ENCODE measurements at places on chromosomes 5 and 9. TPM values are rescaled to one million over a fixed set of nuclear protein-coding genes. Genes with fewer than 3 reads are reported as not detected.

DNA sequence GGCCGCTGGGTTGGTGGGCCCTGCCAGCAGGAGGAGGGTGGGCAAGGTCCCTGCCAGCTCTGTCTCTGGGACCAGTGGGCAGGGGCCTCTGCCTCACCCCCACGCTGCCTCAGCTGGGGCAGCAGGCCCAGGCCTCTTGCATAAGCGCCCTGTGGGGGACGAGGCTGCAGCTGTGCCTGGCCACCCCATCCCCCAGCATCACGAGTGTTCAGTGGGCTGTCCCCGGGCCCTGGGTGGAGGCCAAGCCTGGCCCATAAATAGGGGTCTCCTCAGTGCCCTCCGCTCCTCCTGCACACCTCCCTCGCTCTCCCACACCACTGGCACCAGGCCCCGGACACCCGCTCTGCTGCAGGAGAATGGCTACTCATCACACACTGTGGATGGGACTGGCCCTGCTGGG lies at the start of gene PTGDS:
Gene PTGDS (plus strand): TSS at position 282 of the 400 bp plus-strand sequence. CDS start 75 bp downstream, at position 357.
- no peak for DNase-seq

- DNase-seq, result no peak
Measured at GRCh38 chr5:87405472-87406155, 7.1 kb downstream of the CCNH start.

- no peak for DNase-seq
Measured at GRCh38 chr5:41851116-41851515, 19.1 kb downstream of the OXCT1 start.

- no peak for DNase-seq
Measured at GRCh38 chr5:1010641-1011046, 2.0 kb downstream of the NKD2 start.

The LCNL1 gene
- total RNA-seq, result not detected

GRCh38 chr9:78235762-78236550 lies at the start of gene CEP78:
Gene CEP78, plus strand, starts transcription at chr9:78236075. Its CDS starts 276 bp downstream, at chr9:78236351.
- DNase-seq, result peak; percentile 90

GRCh38 chr5:93300309-93300923 lies 280.6 kb downstream of the NR2F1-AS1 start:
- DNase-seq, result no peak

The NOP16 gene
- 16.7 TPM for total RNA-seq

DNA sequence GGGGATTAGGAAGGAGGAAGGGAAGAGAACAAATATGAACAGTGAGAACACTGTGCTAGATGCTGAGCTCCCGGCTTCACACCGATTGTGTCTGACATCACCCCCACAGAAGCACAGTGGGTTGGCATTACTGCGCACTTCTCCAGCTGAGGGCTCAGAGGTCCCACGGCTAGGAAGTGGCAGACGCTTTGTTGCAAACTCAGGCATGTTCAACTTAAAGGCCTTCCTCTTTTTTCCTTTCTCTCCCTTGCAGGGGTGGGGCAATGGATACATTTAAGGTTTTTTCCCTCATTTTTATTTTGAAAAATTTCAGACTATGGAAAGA lies 15.5 kb upstream of the SHB start:
- DNase-seq, result no peak

The IL17B gene
- not detected for total RNA-seq

The PARP8 gene
- total RNA-seq, result 4.3 TPM

- peak; percentile 26 for DNase-seq
Measured at GRCh38 chr9:82532504-82533180, 530.3 kb downstream of the RASEF start.

DNA sequence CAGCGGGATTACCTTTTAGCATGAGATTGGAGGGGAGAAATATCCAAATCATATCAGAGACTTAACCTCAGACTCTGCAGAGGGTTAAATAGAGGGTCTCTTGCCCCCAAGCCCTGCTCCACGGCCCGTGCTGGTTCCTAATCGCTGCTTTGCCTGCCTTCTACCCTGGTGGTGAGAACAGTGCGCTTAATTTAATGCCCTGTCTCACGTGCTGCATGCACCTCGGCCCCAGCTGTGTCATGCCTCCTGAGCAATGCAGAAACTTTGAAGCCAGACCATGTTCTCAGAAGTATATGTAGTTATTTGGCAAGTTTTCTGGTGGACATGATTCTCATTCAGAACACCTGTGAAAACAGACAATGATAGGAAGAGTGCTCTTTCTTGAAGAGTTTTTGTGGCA lies 1.4 kb downstream of the OTULIN start:
- DNase-seq, result no peak

DNA sequence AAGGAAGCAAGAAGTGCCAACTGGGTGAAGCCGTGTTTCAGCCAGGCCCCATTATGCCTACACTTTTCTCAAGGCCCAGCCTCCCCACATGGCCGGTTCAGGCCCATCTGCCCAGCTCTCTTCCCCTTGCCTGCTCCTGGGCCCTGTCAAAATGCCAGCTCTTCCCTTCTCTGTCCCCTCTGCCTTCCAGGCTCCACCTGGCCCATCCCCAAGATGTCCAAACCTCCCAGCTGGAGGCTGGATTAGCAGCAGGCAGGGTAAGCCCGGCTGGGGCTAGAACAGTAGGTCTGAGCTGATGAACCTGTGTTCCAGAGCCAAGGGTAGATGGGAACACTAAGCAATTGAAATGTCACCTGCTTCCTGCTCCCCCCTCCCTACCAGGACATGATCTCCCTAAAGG lies 64.1 kb upstream of the HSPA9 start:
- no peak for DNase-seq

The SPRY4 gene
- total RNA-seq, result 1.3 TPM

The SLC6A19 gene
- under 0.01 TPM for total RNA-seq

GRCh38 chr9:123426406-123426805 lies 70.4 kb downstream of the CRB2 start:
- no peak for DNase-seq

DNA sequence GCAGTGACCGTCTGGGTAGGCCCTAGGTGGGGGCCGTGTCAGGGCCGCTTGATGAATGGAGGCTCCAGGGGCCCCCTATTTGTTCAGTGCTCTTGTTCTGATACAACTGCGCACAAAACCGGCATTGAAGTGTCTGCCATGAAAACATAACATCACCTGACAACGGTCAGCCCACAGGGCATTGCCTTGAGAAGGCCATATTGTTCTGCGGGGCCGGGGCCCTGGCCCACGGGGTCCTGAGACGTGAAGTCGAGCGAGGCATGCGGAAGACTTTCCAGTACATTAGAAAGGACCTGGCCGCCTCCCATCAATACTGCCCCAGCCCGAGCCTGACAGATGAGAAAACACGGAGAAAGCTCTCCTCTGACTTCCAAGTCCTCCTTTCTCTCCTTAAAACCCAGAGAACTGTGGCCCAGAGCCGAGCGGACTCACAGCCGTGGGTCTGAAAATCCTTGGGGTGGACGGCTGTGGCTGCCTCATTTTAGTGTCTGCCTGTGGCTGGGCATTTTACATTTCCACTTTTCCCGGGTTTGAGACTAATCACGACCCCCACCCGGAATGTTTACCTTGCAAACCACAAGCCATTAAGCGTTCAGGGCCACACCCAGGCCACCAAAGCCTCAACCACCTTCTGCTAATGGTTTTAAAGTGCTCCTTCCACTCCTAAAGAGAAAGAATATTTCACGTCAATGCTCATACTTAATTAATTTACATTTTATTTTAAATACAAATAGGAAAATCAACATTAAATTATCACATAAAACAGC lies 391.0 kb upstream of the IRX2 start:
- DNase-seq, result no peak

The RAD1 gene
- 11.6 TPM for total RNA-seq

GRCh38 chr5:25909163-25909562 lies 1129.2 kb downstream of the CDH9 start:
- no peak for DNase-seq

GRCh38 chr5:141101059-141101458 lies 786 bp downstream of the PCDHB3 start:
- no peak for DNase-seq

The CDC20B gene
- not detected for total RNA-seq

- DNase-seq, result no peak
Measured at GRCh38 chr5:144332265-144332664, 161.6 kb downstream of the KCTD16 start.

- peak; percentile 21 for DNase-seq
Measured at GRCh38 chr5:149860801-149861322, 83.7 kb downstream of the PDE6A start.

GRCh38 chr9:99515093-99515492 lies 293.0 kb downstream of the SEC61B start:
- no peak for DNase-seq

DNA sequence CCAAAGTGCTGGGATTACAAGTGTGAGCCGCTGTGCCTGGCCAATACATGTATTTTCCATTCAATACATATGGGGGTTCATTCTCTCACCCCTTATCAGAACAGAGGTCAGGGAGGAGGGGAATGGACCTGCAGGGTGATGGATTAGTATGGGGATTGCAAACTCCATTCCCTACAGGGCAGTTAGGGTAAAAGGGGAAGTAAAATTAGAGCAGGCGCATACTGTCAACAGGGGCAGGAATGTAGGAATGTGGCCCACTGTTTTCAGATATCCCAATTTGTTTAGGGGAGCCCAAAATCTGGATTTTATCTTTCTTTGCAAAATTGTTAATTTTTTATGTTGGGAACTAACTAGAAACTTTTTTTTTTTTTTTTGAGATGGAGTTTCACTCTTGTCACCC lies 46.4 kb upstream of the SLC44A1 start:
- DNase-seq, result no peak

The RANBP3L gene
- total RNA-seq, result not detected

DNA sequence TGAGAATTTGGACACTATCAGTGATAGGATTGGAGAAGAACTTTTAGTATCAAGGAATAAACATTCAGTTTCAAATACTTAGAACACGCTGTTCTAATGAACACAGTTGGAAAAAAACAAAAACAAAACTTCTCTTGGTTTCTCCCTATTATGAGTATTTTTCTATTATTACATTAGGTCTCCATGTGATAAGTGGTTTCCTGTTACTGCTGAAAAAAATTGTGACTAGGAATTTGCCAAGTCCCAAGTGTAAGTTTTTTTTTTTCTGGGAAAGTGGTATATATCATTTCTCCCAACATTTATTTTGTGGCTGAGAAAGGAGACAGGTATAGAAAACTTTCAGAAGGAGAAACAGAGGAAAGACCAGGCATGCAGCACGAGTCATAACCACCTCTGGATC lies 41.1 kb downstream of the PCSK1 start:
- DNase-seq, result no peak

GRCh38 chr5:142171270-142171669 lies 62.7 kb downstream of the NDFIP1 start:
- DNase-seq, result no peak

- no peak for DNase-seq
Measured at GRCh38 chr5:139146809-139147482, 51.2 kb downstream of the SIL1 start.

The PCDHB13 gene
- under 0.01 TPM for total RNA-seq

GRCh38 chr5:35302544-35302943 lies 72.3 kb upstream of the PRLR start:
- no peak for DNase-seq

- DNase-seq, result no peak
Measured at GRCh38 chr5:58793888-58794657, 211.2 kb downstream of the RAB3C start.

- DNase-seq, result no peak
Measured at GRCh38 chr5:72478684-72479083, 28.5 kb downstream of the ZNF366 start.

- peak; percentile 82 for DNase-seq
Measured at GRCh38 chr5:95644351-95645042, 2.1 kb upstream of the RFESD start.

DNA sequence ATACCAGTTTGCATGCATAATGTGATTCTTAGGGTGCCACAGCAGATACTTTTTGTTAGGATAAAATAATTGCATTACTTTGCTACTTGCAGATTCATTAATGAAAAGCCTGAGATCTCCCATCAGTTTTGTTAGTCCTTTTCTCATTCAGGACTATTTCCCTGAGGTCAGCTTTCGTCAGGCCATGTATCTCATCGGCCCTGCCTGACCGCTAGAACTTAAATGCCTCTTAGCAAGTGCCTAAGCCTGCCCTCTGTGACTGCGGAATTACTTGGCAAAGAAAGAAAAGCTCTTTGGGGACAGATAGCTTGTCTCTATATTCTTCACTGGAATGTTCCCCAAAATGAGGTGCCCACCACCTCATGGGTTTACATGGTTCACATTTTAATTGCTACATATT lies 147.8 kb downstream of the KCTD16 start:
- DNase-seq, result no peak

DNA sequence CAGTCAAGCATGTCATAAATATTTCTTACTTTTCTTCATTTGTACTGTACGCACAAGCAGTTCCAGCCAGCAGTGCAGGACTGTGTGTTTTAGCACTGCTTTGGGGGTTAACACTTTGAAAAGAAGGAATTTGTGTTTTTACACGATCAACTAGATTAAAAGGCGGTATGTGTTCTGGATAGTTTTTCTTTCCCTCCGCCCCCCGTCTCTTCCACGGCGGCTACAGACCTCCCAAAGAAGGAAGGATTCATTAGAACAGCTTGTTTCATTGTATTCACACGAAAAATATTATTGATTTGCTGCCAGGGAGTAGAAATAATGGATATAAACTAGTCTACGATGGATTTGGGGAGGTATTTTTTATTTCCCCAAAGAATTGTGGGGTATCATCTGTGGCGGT lies 336.8 kb upstream of the RFX3 start:
- DNase-seq, result no peak

GRCh38 chr9:128025736-128026135 lies 41.4 kb downstream of the NAIF1 start:
- no peak for DNase-seq

DNA sequence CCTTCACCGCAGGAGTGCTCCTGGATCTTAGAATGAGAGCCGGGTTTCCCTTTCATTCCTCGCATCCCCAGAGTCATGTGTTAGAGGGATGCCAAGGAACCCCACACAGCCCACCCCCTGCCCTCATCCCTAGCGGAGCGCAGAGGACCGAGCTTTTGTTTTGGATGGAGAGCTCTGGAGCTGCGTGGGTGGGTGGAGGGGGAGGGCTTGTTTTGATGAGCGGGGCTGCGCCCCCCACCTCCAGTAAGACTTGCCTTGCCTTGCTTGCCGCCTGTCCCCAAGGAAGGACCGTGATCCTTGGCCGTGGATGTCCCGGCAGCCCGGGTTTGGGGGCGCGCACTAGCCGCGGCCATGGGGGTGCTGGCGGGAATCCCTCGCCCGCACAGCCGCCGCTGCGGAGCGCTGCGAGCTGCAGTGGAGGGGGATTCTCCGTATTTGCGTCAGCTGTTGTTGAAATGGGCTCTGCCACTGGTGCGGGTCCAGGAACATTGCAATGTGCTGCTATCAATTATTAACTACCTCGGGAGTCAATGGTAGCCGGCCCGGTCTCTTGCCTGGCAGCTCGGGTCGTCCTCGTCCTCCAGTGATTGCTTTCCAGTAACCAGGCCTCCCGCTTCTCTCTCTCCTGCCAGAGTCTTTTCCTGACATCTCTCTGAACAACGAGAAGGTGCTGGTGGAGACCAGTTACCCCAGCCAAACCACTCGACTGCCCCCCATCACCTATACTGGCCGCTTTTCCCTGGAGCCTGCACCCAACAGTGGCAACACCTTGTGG lies 1.0 kb downstream of the EGR1 start:
- DNase-seq, result no peak

The RPS14 gene
- 8,241 TPM for total RNA-seq

The TAF11L5 gene
- total RNA-seq, result not detected

The CER1 gene
- total RNA-seq, result under 0.01 TPM
